Stimulated activated CD8-positive, alpha-beta memory T cell treated with anti-CD3 and anti-CD28 coated beads, Interleukin-2, amount 100 ng/mL, for 1 hour (primary cell): ENCODE measurements at places on chromosomes 6 and 20.

GRCh38 chr6:109877028-109878004, 100.8 kb upstream of the GPR6 start:
- DNase-seq: no peak

DNA sequence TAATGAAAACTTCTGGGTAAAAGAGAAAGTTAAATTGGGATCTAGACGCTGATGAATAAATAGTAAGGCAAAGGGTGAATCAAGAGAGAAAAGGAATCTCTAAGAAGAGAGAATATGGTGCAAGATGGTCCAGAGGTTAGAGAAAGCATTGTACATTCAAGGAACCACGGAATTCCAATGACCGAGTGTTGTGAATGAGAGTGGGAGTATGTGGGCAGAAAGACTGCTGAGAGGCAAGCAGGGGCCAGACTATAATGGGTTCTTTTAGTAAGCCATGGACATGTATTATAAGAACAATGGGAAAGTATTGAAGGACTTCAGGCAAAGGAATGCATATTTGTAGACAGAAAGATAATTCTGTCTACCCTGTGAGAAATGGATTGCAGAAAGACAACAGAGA, 45.2 kb downstream of the SPTLC3 start:
- no peak for DNase-seq

- DNase-seq: no peak
Measured at GRCh38 chr20:57457243-57458095, 66.3 kb downstream of the RBM38 start.

DNA sequence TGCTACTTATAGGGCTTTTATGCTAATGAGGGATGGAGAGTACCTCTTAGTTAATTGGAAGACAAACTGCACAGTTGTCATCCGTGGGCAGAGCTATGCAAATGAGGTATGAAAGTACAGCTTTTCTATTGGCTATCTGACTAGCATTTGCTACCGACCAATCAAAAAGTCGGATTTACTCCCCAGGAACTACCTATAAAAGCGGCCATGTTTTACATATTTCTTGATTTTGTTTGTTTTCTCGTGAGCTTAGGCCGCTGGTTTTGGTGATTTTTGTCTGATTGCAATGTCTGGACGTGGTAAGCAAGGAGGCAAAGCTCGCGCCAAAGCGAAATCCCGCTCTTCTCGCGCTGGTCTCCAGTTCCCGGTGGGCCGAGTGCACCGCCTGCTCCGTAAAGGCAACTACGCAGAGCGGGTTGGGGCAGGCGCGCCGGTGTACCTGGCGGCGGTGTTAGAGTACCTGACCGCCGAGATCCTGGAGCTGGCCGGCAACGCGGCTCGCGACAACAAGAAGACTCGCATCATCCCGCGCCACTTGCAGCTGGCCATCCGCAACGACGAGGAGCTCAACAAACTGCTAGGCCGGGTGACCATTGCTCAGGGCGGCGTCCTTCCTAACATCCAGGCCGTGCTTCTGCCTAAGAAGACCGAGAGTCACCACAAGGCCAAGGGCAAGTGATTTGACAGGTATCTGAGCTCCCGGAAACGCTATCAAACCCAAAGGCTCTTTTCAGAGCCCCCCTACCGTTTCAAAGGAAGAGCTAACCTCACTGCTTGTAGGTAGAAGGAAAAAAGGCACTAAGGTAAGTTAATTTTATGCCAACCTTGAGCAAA, 36.9 kb downstream of the HFE start:
- DNase-seq: peak; percentile 25

DNA sequence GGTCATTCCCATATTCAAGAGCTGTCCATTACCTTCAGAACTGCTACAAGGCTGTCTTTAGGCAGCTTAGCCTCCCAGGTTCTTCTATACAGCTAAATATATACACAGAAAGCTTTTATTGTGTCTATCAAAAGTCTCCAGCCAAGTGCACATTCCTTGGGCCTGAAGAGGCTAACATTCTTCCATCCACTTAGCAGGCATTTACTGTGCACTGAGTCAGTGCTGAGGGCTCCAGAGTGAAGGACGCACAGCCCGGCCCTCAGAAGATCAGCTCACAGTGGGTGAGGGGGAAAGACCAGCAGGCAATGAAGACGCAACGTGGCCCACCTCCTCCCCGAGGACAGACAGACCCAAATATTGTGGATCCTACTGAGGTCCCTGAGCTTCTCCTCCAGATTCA, 569.9 kb downstream of the CDH26 start:
- no peak for DNase-seq

DNA sequence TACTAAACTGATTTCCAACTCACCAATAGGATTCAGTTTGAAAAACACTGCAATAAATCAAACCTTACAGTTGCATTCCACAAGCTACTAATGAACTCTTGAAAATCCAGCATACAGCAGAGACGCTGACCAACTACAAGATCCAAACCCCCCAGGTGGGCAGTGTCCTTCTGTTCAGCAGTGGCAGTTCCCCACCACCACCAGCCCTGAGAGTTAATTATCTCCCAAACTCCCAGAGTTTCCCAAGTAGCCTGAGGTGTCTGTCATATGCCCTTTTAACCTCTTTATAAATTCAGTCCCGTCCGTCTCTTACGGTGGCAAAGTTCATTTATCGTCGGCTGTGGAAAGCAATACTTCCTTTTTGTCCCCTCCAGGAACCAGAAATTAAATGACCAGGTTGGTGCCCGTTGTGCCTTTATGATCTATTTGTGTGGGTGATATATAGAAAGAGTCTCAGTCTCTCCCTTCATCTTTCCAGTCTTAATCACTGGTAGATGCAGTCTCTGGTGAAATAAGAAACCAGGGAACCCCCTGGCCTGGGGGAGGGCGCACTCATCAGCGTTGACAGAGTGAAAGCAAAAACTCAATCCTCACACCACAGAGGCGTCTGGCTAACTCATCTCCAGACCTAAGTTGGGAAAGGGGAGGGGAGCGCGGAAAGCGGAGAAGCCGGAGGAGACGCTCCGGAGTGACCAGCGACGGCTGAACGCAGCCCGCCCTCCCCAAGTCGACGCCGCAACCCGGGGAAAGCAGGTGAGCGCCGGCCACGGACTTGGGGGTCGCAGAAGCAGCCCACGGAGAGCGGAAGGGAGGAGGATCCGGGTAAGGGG, 717 bp downstream of the MRPL14 start:
- DNase-seq: peak; percentile 45

DNA sequence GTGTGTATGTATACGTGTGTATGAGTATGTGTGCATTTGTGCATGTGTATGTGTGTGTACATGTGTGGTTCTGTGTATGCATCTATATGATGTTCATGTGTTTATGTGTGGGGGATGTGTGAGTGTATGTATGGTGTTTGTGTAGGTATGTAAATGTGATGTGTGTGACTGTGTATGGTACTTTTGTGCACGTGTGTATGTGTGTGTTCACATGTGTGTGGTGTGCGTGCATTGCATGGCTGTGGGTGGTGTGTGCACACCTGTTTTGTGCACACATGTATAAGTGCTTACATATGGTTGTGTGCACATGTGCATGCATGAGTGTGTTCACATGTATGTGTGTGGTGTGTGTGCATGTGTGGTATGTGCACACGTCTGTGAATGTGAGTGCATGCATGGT, 6.2 kb downstream of the THBS2 start:
- DNase-seq: no peak

GRCh38 chr20:364905-365794, 15.4 kb upstream of the TRIB3 start:
- DNase-seq: no peak

GRCh38 chr6:168217216-168217879, 102.2 kb downstream of the DACT2 start:
- no peak for DNase-seq

- DNase-seq: no peak
Measured at GRCh38 chr20:2738331-2739041, 45.9 kb downstream of the EBF4 start.

DNA sequence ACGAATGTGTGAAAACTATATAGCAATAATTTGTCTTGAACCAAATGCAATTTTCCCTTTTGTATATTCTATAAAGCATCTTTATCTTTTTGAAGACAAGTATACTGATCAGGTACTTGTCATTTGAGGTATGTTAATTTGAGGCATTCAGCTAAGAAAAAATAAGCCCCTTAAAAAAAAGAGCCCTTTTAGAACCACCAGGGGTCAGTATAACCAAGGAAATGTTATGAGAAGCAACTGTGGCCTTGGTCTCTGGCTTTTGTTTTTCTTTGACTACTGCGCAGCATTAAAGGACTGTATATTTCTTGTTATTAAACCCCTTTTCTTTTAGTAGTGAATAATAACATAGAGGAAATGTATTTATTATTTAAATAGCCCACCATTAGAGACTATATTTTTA, 43.1 kb downstream of the CD109 start:
- no peak for DNase-seq

GRCh38 chr6:21420146-21420878, 173.2 kb upstream of the SOX4 start:
- DNase-seq: no peak

DNA sequence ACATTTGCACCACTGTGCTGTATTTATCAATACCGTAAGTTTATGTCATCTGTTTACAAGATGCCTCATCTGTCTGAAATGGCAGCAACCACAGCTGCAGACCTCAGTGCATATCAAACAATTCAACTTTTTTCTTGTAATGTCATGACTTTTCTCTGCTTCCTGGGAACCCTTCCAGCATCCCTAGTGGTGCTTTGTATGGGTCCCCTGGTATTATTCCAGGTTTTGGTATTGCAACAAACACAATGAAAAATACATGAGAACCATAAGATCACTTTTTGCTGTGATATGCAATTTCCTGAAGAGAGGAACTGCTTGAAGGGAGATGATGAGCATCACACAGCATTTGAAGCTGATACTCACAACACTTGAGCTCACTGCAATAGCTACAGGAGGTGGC, 12.0 kb upstream of the TXNDC5 start:
- no peak for DNase-seq

GRCh38 chr6:114764866-114765265, 422.0 kb upstream of the HS3ST5 start:
- DNase-seq: no peak

DNA sequence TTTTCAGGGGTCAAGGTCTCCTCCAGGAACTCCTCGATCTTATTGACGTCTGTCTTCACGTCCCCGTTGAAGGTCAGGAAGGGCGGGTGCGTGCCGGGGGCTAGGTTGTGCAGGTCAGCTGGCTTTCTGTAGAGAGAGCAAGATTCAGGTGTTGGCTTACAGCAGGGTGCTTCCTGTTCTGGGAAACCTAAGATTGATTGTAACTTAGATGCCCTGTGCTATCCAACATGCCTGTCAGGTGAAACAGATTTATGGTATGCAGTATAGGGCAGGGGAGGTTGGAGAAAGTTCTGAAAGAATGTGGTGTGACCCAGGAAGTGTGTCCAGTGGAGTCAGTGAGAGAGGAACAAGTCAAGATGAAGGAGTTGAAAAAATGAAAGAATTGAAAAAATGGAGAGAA, 66.4 kb downstream of the CLIC5 start:
- no peak for DNase-seq

- DNase-seq: no peak
Measured at GRCh38 chr20:57245997-57246396, 20.4 kb downstream of the BMP7 start.

DNA sequence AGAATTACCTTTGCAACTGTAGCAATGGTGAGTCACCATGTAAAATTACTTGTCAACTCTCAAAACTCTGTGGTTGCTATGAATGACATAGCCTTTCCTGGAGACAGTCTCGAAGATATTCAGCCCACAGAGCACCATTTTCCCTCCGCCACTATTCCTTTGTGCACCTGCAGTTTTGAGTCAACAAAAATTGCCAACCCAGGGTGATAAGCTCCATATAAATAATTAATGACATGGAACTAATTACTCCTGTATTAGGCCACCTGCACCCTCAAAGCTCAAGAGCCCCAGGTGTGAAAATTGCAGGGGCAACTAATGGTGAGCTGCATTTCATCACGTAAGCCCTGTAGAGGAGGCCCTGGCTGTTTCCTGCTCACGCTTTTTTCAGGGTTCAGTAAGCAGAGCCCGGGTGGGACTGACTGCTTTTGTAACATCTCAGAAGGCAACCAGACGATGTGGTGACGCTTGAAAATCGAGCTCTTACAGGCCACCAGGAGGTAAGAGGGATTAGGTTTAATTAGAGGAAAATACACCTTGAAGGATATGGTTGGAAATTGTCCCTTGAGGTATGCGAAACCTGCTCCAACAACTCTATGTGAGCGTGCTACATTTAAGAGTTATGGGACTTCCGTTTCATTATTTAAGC, 70.8 kb downstream of the BMP2 start:
- DNase-seq: no peak

GRCh38 chr6:148455225-148455624, 112.6 kb downstream of the SASH1 start:
- no peak for DNase-seq

GRCh38 chr6:27608916-27609883, 136.3 kb upstream of the ZNF184 start:
- DNase-seq: no peak

DNA sequence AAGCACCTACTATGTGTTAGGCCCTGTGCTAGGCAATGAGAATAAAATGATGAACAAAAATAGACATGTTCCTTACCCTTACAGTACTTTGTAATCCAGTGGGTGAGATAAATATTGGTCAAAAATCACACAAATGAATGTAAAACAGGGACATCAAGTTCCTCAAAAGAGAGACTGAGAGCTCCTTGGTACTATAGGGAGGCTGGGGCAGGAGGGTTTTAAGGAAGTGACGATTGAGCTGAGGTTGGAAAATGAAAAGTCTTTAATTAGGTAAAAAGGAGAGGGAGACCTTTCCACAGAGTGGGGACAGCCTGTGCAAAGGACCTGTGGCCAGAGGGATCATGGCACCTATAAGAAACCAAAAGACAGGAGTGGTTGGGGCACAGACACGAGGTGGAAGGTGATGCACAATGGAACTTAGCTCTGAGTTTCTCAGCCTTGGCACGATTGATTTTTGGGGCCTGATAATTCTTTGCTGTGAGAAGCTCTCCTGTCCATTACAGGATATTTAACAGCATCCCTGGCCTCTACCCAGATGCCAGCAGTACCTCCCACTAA, 140.3 kb downstream of the CEP57L1 start:
- no peak for DNase-seq

DNA sequence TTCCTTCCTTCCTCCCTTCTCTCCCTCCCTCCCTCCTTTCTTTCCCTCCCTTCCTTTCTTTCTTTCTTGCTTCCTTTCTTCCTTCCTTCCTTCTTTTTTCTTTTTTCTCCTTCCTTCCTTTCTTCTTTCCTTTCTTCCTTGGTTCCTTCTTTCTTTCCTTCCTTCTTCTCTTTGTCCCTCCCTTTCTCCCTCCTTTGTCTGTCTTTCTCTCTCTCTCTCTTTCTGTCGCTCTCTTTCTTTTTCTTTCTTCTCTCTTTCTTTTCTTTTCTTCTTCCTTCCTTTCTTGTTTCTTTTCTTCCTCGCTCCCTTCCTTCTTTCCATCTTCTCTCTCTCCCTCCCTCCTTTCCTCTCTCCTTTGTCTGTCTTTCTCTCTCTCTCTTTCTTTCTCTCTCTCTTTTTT, 601.9 kb upstream of the JAG1 start:
- no peak for DNase-seq

- no peak for DNase-seq
Measured at GRCh38 chr6:148971031-148971927, 224.4 kb downstream of the UST start.

GRCh38 chr20:51876313-51876940, 74.1 kb upstream of the SALL4 start:
- DNase-seq: no peak

- DNase-seq: no peak
Measured at GRCh38 chr6:83258517-83258916, 65.4 kb downstream of the RWDD2A start.
